ENCODE measurements at places on chromosomes 5 and 9.

DNA sequence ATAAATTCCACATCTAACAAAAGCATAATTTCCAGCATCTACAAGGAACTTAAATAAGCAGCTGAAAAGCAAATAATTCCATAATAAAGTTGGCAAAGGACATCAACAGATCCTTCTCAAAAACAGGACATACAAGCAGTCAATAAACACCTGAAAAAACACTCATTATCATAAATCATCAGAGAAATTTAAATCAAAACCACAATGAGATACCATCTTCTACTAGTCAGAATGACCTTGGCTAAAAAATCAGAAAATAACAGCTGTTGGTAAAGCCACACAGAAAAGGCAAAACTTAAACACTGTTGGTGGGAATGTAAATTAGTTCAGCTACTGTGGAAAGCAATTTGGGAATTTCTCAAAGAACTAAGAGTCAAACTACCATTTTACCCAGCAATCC lies 1371.1 kb upstream of the ACO1 start:
- DNase-seq = no peak

- DNase-seq = no peak
These were observed 17.4 kb downstream of the ATG10 start for GRCh38 chr5:81989204-81989603.

GRCh38 chr9:32503008-32503407 lies 23.0 kb downstream of the RIGI start:
- DNase-seq = no peak

DNA sequence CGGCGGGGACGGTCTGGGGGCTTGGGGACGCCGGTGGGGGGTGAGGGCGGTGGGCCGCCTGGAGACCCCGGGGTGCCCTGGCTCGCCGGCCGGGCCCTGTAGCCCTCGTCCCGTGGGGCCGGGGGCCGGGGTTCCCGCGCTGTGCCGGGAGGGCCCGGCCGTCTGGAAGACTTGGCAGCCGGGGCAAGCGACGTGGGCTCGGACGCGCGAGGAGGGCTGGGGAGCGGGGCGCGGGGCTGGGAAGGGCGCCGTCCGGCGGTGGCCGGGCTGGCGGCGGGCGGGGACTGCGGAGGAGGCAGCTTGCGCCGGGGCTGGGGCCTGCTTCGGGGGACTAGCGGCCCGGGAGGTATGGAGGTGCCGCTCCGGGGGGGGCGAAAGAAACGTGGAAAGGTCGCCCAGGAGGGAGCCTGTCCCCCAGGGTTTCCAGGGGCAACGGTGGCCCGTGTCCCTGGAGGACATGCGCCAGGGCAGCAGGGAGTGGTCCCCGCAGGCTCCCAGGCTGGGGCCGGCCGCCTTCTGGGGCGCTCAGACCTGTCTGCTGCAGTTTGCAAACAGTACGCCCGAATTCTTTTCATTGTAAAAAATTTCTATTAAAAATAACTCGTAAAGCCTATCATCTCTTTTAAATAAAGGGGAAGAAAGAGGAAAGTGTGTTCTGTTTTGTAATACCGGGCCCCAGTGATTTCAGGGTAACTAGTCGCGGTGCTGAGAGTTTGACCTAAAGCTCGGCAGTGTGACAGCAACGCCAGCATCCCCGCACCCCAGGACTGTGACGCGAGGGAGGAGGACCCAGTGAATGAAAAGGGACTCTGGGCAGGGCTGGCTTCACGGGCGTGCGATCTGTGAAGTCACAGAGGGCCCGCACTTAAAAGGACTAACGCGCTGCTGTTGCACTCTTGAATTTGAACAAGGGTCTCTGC lies 752 bp upstream of the ANKH start:
- peak; percentile 76 for DNase-seq

- DNase-seq = no peak
These were observed 925.3 kb upstream of the CDH10 start for GRCh38 chr5:25570067-25570583.

DNA sequence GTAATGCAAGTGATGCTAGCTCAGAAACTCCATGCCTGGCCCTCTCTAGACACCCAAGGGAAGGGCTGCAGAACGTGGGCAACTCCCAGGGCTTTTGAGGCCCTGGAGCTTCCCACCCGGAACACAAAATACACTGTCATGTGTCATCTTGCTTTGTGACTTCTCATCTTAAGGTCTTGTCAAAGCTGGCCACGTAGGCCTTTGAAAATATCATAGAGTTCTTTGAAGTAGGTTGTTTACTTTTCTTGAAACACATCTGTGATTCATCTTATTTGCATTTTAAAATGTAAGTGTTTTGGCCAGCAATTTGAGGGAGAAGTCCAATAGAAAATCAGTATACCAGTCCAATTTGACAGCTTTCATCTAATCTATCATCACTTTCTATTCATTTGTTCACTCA lies 40.2 kb upstream of the PALM2AKAP2 start:
- no peak for DNase-seq

GRCh38 chr9:125893277-125893676 lies 146.1 kb downstream of the PBX3 start:
- DNase-seq = no peak

DNA sequence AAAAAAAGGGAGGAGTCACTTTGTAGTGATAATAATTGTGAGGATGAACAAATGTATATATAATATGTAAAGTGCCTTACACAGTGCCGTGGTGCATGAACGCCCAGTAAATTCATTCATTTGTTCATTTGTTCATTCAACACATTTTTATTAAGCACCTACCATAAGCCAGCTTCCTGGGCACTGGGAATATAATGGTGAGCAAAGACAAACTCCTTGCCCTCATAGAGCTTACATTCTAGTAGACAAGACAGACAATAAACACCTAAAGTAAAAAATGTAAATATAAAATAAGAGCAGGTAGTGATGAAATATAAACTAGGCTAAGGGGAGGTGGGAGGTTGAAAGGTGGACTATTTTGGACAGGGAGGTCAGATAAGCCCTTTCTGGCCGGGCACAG lies 32.0 kb downstream of the SPRY4 start:
- DNase-seq = no peak

- DNase-seq = no peak
These were observed 465.7 kb downstream of the DIRAS2 start for GRCh38 chr9:90176901-90177300.

DNA sequence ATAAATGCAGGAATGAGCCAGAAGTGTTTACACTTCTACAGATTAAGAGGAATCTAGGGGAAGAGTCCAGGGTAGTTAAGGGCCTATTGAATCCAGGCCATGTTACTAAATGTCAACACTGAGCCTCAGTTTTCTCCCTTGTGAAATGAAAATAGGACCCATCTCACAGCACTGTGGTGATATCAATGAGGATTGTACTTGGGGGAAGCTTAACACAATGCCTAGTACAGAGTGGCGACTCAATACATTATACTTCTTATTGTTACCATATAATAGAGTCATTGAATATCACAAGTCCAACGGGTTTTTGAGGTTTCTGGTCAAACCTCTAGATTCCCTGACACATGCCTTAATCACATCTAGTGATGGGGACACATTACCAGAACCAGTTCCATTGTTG lies 4.6 kb downstream of the TRUB2 start:
- no peak for DNase-seq

DNA sequence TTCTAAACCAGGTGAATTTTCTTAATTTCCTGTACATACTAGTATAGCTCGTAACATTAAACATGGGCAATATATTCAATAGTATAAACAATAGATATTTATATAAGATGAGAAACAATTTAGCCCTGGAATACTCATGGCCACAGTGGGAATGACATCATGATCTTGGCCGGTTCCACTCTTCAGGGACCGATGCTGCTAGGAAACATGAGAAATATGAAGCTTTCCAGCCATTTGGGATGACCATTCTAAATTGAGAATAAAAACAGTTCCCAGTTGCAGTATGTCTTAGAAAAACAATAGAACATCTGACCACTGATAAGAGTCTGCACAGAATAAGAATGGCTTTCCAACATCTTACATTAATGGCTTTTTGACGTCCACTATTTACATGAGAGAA lies 33.3 kb upstream of the SLCO6A1 start:
- DNase-seq = no peak
